ENCODE measurements at places on chromosomes 1 and 21.

DNA sequence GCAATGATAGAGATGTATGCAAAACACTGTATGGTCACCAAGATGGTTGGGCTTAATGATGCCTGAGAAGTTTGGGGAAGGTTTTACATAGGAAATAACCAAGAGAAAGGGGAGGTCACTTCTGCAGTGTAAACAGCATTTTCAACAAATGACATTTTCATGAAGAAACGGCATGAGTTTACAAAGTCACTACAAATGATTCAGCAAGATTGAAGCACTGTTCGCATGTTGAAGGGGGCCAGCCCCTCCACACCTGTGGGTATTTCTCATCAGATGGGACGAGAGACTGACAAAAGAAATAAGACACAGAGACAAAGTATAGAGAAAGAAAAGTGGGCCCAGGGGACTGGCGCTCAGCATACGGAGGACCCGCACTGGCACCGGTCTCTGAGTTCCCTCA, 234.1 kb upstream of the POGK start:
- no peak for DNase-seq

DNA sequence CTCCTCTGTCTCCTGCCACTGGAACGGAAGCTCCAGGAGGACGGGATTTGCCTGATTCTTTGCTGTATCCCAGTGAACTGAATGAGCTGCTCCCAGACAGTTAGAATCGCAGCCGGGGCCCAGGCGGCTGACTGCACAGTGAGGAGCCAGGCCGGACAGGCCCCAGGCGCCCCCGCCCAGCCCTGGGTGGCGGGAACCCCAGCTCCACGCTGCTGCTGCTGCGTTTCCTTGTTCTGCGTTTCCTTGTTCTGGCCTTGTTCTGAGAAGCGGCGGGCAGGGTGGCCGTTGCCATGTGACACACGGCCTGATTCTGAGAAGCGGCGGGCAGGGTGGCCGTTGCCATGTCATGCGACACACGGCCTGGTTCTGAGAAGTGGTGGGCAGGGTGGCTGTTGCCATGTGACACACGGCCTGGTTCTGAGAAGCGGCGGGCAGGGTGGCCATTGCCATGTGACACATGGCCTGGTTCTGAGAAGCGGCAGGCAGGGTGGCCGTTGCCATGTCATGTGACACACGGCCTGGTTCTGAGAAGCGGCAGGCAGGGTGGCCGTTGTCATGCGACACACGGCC, 56.2 kb downstream of the SLC37A1 start:
- DNase-seq, result no peak

DNA sequence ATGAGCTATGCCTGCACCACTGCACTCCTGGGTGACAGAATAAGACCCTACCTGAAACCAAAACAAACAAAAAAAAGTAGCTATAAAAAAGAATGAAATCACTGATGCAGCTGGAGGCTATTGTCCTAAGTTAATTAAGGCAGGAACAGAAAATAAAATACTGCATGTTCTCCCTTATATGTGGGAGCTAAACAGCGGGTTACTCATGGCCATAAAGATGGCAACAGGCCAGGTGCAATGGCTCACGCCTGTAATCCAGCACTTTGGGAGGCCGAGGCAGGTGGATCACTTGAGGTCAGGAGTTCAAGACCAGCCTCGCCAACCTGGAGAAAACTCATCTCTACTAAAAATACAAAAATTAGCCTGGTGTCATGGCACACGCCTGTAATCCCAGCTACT, 152.7 kb downstream of the PIK3R3 start:
- DNase-seq, result no peak

DNA sequence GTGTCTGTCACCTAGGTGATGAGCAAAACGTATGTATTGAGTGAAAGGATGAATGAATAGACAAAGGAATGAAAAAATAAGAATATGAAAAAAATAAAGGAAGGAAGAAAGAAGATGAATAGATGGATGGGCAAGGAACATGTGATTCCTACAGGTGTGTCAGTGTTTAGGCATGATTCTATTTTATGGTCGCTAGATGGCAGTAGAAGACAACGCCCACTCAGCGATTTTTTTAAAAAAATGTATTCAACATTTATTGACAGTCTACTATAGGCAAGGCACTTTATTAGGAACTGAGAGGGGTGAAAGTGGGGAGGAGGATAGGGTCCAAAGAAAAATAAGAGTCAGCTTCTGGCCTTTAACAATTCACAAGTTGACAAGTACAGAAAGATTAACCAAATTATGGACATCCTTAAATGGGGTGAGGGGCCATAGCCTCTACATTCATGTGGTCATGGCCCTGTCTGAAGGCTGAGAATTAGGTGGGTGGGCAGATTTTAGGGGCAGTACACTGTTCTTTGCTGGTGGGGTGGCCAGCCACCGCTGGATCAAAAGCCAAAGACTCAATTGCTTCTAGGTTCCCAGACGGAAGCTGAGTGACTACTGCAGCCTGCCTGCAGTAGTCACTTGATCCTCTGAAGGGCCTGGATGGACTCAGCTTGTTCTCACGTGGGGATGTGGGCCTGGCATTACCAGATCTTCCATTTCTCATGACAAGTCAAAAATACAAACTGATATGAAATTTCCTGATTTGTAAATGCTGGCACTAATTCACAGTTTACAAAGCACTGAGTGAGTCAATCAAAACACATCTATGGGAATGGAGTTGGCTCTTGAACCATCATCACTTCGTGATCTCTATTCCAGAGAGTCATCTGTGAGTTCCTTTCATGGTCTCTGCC, 83.9 kb downstream of the FASLG start:
- DNase-seq, result no peak

- DNase-seq, result no peak
These were observed 78.5 kb upstream of the ADAR start for GRCh38 chr1:154686507-154686906.

DNA sequence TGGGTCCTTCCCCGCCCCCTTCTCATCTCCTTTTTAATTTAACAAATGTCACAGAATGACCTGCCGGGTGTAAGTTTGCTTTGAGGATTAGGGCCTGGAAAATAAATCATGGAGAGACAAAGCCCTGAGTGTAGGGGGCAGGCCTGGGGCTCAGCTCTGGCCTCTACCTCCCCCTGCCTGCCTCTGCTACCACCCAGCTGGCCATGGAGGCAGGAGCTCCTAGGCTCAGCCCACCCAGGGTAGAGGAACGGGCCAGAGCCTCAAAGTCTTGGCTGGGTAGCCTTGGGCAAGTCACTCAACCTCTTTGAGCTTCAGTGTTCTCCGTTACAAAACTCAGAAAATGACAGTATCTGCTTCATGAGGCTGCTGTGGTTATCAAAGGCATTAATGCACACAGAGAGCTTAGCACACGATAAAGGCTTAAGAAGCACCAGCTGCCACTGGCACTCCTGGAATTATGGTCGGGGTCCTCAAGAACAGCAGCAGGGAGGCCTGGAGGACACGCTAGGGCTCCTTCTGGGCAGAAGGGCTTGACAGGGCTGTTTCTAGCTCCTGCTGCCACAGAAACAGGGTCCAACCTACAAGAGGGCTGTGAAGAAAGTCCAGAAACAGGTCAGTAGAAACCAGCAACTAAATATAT, 39.0 kb downstream of the LRP8 start:
- no peak for DNase-seq

GRCh38 chr1:46134660-46135331, 2.4 kb upstream of the PIK3R3 start:
- no peak for DNase-seq

DNA sequence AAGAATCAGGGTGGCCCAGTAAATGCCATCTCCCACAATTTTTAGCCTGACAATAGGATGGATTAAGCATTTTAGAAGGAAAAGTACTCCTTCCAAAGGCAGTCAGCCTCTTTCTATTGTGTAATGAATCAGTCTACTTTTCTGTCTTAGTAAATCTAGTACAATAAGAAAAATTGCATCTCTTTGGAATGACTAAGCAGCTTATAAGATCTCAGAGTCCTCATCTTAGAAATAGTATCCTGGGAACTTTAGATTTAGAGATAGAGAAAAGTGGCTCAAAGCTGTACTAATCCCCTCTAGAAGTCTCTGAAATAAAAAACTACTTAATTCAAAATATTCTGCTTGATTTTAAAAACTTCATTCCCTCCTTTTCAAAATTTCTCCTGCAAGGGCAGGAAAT, 81.4 kb downstream of the SLC44A5 start:
- no peak for DNase-seq

DNA sequence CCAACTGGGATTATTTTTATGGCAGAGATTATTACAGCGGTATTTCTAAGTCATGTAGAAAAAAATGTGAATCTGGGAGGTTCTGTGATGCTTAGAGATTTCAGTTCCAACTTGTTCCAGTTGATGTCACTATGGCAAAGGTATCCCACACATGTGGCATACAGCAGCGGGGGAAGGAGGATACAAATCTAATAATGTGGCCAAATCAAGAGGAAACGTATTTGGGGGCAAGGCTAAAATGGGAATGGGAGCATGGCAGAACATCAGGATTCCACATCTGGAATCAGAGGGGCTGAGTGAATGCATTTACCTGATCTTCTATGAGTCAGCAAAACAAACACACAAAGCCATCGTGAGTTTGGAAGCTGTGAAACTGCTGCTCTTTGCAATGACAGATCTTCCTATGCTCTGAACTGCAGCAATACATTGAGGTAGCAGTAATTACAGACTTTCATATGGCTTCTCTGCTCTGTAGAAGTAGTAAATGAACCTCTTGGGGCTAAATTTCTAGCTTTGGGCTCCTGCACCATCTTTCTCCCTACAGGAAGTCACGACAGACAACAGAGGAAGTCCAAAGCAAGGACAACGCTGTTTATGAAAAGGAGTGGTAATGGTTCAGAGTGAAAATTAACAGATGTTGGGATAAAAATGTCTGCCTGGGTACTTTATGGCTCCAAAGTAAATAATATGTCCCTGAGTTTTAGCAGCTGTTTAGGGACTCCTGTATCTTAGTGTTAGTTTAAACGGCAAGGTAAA, 55.5 kb downstream of the GABPA start:
- no peak for DNase-seq

DNA sequence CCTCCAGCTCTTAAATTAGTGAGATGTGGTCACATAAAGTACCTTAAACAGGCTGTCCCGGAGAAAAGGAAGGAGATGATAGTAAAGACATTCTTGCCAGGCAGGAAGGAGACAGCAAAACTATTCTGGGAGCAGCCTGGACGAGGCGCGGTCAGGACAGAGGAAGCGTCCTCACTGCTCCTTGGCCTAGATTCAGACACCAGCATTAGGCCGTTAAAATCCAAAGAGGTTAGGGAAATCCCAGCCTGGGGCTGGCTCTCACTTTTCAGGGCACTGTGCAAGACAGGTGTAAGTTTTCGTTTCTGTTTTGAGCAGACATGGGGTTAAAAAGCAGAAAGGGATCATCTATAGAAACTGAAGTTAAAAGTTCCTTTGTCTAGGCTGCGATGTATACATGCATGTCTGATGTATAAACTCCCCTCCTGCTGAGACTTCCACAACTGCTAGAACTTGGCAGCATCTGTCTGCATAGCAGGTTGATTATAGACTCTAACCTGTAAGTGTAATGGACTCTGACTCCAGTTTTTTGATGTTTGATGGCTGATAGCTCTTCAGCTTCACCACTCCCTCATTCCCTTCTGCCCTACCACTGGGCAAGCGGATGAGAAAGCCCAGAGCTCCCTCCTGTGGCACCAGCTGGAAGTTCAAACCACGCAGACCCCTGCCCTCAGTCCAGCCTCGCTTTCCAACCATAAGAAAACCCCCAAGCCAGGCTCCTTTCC, 21.5 kb downstream of the STPG1 start:
- DNase-seq, result peak; percentile 56

- no peak for DNase-seq
These were observed 93.6 kb upstream of the BCAR3 start for GRCh38 chr1:93775224-93775623.

DNA sequence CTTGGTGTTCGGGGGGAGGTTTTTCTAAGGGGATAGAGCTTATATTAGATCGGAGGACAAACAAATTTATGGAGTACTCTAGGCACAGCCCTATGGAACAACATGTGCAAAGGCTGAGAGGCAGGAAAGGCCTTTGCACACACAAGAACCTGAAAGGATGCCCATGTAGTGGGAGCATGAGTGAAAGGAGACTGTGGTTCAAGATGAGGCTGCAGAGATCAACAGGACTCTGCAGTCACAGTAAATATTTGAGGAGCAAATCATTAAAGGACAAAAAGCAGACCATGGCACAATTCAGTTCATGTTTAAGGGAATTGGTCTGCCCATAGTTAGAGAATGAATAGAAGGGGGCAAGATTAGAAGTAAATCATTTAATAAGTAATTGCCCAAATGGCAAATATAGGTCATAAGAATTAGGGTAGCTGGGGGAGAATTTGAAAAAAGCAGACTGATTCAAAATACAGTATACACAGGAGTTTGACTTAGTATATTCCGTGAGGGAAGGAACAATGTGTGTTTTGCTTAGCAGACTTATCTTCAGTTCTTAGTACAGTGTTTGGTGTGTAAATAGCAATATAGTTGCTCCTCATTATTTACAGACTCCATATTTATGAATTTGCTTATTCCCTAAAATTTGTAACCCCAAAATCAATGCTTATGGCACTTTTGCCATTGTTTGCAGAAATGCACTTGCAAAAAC, 268.1 kb downstream of the SEC16B start:
- no peak for DNase-seq

DNA sequence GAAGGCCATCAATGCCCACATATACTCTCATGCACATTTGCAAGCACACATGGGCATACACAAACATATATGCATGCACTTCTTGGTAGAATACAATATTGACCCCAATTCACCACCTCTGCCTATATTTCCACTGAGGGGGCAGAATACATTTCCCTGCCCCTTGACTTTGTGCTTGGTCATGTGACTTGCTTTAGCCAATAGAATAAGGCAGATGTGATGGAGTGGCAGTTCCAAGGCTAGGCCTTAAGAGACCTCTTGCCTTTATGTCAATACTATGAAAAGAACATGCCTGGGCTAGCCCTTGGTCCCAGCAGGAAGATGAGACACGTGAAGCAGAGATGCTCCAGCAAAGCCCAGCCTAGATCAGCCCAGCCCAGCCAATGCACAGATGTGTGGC, 66.0 kb upstream of the GRIK3 start:
- DNase-seq, result no peak

DNA sequence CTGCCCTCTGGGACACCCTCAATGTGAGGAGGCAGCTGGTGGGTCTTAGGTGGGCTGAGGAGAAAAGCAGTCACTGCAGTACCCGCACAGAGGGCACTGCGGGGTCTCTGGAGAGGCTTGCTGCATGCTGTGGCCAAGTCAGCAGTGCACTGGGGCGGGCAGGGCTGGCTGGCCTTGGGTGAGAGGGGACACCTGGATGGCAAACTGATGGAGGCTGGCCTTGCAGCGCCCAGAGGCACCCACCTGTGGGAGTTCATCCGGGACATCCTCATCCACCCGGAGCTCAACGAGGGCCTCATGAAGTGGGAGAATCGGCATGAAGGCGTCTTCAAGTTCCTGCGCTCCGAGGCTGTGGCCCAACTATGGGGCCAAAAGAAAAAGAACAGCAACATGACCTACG, 3.2 kb downstream of the ELF3 start:
- no peak for DNase-seq

DNA sequence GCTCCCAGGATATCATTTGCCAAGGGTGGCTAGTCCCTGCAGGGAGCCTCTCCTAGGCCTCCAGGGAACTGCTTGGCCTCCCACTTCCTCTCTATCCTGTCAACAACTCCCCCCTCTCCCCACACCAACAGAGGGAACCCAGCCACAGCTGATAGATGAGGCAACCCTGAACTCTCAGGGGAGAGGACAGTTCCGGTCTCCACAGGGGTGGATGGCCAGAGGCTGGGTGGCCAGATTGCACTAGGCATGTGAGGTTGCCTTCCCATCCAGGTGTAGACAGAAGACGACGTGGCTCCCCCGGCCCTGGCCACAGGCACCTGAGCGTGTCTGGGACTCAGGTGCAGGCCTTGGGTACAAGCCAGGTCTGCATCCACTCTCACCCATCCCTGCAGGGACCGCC, 53.3 kb downstream of the TOR1AIP2 start:
- no peak for DNase-seq

- DNase-seq, result no peak
These were observed 118.3 kb downstream of the OLFML2B start for GRCh38 chr1:161905269-161905884.
